ENCODE measurements at places on chromosomes 2 and 18.

DNA sequence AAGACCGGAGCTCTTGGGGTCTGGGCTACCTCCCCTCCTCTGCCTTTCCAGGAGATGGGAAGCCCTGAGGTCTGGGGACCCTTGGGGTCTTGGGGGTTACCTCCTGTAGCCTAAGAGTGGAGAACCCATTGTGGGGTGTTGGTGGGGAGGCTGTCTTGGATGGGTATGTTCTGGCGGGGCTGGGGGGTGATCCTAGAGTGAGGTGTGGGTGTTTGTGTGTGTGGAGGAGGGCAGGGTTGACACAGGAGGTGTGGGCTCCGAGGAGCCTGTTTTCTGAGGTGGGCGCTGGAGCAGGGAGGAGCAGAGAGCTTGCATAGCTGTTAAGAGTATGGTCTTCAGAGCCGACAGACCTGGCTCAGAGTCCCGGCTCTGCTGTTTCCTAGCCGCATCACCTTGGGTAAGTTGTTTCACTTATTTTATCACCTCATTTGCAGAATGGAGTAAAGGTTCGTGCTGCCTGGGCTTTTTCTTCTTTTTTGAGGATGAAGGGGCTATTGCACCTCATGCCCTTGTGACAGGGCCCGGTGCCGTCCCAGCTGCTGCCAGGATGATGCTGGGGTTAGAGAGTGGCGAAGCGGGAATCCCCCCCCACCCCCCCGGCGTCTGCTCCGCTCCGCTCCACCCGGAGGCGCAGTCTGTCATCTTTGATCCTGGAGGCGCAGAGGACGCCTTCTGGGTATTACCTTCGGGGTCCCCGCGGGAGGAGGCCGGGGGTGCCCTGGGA, 17.2 kb downstream of the TET3 start:
- no peak for DNase-seq

DNA sequence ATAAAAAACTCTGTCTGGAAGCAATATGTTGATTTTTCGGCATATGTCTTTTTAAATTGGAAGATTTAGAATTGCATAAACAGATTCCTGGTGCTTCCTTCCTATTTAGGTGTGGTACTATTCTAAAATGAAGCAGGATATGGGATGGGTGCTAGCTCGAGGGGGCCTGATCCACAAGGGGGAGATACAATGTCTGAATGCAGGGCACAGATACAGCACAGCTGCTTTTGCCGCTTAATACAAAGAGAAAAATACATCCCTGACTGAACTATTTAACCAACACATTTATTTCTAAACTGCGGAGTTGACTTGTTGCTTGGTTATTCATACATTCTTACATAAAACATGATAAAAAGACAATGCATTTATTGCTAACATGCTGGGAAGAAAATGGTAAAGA, 169.1 kb downstream of the TMEFF2 start:
- no peak for DNase-seq

GRCh38 chr2:9110893-9111569, 95.6 kb upstream of the ASAP2 start:
- DNase-seq: no peak

DNA sequence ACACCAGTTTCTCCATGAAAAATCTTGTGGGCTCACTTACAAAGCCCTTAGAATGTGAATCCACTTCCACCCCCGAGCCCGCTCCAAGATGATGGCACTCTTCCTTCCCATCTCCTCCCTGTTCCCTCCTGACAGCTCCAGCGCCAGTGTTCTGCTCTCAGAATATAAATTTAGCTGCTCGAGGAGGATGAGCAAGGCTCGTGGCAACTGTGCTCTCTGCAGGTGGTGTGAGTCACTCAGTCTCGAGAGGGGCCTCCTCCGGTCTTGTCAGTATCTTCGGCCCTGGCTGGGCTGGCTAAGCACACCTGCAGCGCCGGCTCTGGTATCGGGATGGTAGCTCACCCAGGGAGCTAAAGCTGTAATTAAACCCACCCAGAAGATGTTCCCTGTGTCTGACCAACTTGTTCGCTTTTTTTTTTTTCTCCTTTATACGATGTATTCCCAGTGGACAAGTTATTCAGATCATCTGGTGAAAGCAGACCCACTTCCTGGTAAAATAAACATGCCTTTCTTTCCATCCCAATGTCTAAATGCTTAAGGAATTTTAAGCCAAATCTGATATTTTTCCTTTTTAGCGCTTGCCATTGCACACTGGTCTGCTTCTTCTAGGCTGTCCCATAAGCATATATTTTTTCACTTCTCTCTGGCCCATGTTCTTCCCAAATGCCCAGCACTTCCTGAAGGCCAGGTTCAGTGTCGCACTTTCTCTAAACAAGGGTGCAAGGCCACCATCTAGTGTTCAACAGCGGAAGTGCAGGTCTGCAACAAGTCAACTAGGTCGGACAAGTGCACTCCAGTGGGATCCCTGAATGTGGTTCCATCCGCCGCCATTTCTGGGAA, 31.4 kb upstream of the YPEL5 start:
- DNase-seq: peak; percentile 80

DNA sequence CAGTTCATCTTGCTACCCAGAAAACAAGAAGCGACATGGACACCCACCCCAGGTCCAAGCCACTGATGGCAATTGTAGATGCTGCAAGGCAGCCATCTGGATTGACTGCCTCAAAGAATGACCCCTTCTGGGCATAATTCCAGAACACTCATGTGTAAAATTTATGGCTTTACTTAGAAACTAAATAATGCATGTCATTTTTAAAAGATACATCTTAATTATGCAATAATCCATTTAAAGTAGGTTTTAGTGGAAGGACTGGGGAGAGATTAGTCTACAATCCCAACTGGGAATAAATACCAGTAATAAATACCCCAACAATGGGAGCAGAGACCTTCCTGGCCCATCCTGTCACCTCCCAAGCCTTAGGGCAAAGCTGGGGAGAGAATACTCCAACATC, 247.7 kb downstream of the SS18 start:
- no peak for DNase-seq

GRCh38 chr2:105272176-105272575, 30.6 kb downstream of the GPR45 start:
- DNase-seq: no peak

DNA sequence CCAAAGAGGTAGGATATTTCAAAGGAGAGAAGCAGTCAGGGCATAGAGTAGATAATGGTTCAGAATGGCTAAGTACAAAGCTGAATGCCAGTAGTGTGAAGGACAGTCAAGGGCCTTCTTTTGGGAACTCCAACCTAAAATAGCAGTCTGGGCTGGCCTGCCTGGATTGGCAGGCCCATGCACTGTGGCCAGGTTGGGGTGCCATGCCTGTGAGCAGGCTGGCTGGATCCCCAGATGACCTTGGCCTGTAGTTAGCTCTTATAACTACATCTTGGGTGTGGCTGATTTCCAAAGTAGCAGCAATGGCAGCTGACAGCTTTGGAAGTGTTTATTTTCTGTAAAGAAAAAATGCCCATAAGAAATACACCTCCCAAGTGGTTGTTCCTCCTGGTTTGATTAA, 51.5 kb upstream of the ITGB6 start:
- DNase-seq: no peak

DNA sequence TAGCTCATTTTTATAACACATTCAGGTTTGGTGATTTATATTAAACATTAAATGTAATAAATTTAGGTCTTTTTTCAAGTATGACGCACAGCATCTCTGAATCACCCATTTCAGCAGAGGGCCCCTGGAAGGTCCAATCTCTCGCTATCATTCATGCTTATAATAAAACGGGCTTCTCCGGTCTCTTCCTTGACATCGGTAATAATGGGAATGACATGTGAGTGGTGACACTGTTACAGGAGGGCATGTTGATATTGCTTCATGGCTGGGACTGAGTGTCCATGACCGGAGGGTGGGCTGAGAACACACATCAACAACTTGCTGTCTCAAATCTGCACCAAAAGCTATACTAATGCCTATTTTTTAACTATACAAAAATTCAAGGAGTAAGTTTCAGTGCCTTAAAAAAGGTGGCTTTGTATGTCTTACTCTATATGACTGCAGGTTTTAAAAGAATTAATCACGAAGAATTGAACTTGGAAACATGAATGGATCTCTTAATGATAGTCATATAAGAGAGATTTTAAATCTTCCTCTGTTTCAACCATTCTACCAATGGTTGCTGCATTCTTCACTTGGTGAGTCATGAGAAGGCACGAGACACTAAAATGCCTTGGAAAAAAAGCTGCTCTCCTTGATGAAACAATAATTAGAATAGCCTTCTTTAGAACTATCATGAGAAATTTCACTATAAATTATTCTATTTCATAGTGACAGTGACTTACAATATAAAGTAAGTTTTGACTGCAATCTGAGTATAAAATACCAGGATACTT, 101.9 kb upstream of the NRP2 start:
- no peak for DNase-seq

DNA sequence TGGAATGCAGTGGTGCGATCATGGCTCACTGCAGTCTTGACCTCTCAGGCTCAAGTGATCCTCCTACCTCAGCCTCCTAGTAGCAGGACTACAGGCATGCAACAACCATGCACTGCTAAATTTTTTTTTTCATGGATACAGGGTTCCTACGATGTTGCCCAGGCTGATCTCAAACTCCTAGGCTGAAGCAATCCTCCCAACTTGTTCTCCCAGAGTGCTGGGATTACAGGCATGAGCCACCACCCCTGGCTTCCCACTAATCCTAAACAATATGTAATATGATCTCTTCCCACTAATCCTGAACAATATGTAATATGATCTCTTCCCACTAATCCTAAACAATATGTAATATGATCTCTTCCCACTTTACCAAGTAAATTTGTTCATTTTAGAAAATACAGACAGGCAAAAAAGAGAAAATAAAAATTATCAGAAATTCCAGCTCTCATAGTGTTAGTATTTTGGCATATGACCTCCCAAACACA, 33.7 kb upstream of the C18orf32 start:
- DNase-seq: no peak

- DNase-seq: no peak
Observed at GRCh38 chr18:42746794-42747193, 368.7 kb downstream of the RIT2 start.

DNA sequence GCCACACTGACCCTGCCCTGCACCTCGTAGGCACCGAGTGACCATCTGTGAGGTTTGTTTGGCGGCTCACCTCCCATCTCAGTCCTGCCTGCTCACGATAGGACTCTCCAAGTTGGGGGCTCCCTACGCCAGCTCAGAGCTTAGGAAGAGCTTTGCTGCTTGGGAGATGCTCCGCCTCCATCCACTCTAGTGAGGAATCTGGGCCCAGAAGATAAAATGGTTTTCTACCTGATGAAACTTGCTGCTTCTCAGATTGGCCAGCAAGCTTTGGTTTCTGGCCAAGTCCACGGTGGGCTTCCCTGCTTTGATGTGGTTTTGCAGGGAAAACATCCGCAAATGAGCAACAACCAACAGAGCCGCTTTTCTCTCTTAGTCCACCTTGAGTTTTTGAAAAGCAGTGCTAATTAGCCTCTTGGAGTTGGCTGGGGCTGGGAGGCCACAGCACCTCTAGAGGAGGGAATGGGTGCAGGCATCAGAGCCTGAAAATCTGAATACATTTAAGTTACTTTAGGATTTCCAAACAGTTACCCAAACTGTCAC, 42.2 kb downstream of the THNSL2 start:
- DNase-seq: peak; percentile 17

- DNase-seq: no peak
Observed at GRCh38 chr2:102522890-102523289, 49.9 kb downstream of the SLC9A4 start.

- DNase-seq: peak; percentile 70
Observed at GRCh38 chr2:197838036-197838435, 33.6 kb downstream of the PLCL1 start.

DNA sequence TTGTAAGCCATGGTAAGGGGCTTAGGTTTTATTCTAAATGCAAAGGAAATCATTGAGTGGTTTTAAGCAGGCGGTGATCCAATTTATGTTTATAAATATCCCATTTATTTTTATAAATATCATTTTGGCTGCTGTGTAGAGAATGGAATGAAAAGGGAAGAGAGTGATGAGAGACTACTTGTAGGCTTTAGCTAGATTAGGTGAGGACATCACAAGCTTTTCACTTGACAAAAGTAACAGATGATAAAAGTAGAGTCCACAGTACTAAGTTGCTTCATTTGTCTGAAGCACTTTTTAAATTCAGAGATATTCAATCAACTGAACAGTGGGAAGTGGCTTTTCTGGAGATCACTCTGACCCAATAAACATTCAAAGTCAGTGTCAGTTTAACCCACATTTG, 65.4 kb upstream of the FSHR start:
- no peak for DNase-seq

DNA sequence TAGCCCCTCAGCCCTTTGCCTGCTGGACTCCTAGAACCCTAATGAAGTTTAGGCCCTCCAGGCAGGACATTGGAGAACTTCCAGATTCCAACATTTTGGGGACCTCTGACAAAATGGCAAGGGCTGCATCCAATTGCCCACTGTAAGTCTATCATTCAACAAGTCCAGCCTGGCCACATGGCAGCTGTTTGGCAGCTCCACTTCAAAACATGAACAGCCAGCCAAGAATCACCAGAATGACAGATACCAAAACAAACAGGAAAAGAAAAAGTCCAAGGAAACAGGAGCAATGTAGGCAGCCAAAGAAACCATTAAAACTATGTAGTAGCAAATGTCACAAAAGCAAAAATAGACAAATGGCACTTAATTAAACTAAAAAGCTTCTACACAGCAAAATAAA, 25.5 kb downstream of the SLC4A5 start:
- DNase-seq: no peak

GRCh38 chr2:78115291-78115690, 593.1 kb upstream of the LRRTM4 start:
- DNase-seq: no peak

GRCh38 chr2:86256982-86257381, 57.7 kb downstream of the MRPL35 start:
- no peak for DNase-seq

DNA sequence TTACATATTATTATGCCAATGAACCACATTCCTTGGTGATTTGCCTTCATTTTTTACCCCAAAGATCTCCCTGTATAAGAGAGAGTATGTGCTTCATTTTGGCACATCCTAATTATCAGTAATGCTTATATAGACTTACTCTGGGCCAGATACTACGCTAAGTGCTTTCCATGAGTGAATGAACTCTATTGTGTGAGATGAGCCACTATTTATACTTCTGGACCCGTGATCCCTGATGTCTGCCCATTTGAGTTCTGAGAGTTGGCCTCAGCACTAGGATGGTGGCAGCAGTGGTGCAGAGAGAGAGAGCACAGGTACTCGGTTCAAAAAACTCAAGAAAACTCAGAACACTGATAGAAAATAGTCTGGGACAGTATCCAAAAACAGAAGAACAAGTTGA, 17.4 kb upstream of the KCMF1 start:
- DNase-seq: no peak

- no peak for DNase-seq
Observed at GRCh38 chr18:23661735-23662308, 889 bp downstream of the ANKRD29 start.

GRCh38 chr2:121335294-121336290, 50.6 kb upstream of the TFCP2L1 start:
- no peak for DNase-seq

GRCh38 chr2:73239776-73240175, 5.7 kb downstream of the CCT7 start:
- no peak for DNase-seq
